ENCODE measurements at places on chromosomes 1 and 21.
A peak's percentile ranks its signal among the peaks of the same experiment; 100 is the strongest.

GRCh38 chr1:58011978-58012377 is 534.5 kb downstream of the OMA1 start:
- DNase-seq: no peak

GRCh38 chr1:22142315-22143064 is 407 bp downstream of the WNT4 start:
- DNase-seq: no peak

GRCh38 chr1:155301342-155301841 is at the start of gene PKLR:
PKLR (minus strand) TSS chr1:155301438; CDS start chr1:155301395, 43 bp downstream.
- DNase-seq: no peak

GRCh38 chr1:174967845-174968705 is 31.7 kb upstream of the CACYBP start:
- DNase-seq: no peak

DNA sequence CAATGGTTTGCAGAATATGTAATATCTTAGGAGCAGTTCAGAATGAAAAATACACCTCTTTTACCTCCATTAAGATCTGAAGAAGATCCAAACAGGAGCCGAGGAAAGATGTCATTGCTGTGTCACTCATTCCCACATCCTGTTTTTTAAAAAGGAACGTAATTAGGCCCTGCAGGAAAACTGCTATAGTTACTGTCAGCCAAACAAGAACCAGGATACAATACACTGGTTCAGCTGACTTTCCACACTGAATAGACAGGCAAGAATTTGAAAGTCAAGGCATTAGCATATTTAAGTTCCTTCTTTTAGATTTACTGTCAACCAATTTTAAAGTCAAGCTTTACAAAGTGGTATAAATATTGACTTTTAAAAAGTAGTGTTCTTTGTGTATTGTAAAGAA is 63.8 kb downstream of the IARS2 start:
- DNase-seq: no peak

- no peak for DNase-seq
Observed at GRCh38 chr1:231860221-231861088, 233.9 kb downstream of the DISC1 start.

DNA sequence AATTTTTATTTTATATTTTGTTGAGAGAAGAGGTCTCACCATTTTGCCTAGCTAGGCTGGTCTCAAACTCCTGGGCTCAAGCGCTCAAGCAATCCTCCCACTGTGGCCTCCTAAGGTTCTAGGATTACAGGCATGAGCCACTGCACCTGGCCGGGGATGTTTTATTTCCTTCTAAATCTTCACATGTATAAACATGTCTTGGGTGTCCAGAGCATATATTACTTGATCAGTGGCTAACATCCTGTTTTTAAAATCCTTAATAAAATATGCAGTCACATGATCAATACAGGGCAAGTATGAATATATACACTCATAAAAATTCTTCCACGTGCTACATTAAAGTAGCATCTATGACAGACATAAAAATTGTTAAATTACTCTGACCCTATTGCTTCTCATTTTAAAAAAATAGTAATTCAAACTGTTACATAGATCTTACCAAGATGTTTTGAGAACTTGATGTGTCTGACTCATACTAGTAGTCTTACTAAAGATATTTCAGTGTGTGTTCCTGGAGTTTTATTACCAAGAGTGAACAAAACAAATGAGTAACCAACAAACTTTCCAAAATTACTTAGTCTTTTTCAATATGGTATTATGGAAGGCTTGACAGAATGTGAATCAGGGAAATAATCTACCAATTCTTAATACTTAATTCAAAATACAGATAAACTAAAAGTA is 222.5 kb downstream of the SLC45A1 start:
- no peak for DNase-seq

DNA sequence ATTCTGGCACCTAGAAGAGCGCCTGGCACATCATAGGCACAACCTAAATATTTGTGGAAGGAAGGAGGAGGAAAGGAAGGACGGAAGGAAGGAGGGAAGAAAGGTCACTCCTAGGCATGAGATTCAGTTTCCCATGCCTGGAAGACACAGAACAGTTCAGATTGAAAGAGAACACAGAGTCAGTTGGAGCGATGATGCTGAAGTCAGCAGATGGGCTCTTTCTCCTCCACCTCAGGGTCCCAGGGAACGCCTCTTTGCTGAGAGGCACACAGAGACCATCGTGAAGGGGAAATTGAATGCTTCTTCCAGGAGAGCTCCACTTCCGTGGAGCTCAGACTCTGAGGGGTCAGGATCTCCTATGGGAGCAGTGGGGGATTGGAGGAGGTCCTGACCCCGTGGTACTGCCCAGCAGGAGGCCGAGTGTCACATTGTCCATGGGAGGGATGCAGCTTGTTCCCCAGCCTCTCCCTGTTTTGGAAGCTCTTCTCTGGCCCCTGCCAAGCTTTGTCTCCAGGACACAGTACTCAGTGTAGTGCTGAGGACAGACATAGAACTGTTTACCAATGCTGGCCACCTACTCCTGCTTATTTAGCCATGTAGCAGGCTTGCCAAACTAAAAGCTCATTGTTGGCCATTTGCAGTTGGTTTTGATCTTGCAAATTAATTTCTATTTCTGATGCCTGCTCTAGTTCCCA is 2.4 kb downstream of the MYBPHL start:
- DNase-seq: peak; percentile 92

DNA sequence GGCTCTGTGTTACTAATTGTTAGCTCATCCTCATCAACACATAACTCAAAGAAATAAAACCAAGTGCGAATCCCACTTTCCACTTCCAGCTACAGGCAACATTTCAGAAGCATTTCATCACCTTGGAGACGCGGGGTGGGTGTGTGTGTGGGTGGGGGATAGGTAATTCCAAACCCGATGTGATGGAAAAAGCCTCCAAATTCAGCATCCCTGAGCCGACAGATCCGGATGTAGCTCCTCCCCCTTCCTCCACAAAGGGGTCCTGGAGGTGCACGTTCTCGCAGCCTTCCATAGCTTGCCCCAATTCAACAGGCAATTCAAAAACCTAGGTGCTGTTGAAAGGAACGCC is 486 bp downstream of the HSPA13 start:
- peak; percentile 22 for DNase-seq

DNA sequence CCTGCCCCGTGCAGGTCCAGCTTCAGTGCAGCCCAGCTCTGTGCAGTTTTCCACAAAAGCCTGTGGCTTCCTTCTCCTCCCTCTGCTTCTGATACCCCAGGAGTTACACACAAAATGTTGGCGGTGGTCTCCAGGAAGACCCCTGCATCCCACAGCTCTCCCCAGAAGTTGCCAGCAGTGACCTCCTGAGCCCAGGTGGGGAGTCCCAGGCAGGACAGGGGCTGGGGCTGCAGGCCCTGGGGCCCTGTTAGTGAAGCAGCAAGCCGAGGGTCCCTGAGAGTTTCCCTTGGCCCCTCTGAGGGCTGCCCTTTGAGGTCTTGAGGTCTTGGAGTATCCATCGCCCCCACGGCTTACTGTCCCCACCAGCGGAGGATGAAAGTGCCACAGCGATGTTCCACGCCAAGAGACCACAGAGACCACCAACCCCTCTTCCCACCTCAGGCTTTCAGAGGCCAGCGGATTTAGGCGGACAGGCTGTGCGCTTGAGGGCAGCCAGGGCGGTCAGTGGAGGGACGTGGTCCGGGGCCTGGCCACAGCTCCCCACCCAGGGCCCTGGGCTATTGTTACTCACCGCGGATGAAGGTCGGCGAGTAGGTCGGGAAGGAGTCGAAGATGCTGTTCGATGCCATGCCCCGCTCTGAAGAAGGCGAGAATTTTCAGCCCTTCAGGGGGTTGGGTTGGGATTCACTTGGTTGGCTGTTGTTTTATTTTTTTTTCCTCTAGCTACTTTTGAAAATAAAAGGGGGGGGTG is 34.0 kb upstream of the RUNX3 start:
- no peak for DNase-seq

DNA sequence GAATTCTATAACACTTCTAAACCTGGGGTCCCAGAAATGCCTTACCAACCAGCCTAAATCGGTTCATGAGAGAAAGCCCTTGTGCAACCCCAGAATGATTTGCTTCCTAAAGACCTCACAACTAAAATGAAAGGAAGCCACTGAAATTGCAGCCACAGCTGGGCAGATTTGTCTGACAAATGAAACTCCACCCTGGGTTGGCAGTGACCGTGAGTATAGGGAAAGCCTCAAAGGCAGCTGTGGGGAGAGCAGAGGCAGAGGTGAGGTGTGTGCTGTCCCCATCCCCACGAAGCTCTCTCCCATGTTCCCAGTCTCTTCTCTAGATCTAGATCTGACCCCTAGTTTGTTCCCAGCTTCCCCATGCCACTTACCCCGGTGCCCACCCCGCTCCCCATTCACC is 23.1 kb downstream of the RHBDL2 start:
- DNase-seq: no peak
